ENCODE measurements at places on chromosomes 3 and 15. TPM values are rescaled to one million over a fixed set of nuclear protein-coding genes. Genes with fewer than 3 reads are reported as not detected.

GRCh38 chr15:39462691-39463090, 118.2 kb upstream of the THBS1 start:
- no peak for DNase-seq
- H3K36me3 ChIP-seq, result no peaks in the 10 kb centered on the region
- H3K4me3 ChIP-seq, result no peak overlapping the region
- no peaks in the 10 kb centered on the region for H3K27me3 ChIP-seq
- no peak overlapping the region for H3K27ac ChIP-seq

DNA sequence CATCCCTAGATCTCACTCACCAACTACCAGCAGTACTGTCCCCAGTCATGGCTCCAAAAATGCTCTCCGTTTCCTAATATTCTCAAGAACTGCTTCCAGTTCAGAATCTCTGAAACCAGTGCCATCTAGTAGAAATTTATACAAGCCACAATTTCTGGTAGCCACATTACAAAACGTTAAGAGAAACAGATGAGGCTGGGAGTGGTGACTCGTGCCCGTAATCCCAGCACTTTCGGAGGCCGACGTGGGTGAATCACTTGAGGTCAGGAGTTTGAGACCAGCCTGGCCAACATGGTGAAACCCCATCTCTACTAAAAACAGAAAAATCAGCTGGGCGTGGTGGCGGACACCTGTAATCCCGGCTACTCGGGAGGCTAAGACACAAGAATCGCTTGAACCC, 78.4 kb upstream of the RAD18 start:
- no peak for DNase-seq
- H3K27ac ChIP-seq, result no peak overlapping the region
- peaks cover 19% of the 10 kb centered on the region for H3K4me1 ChIP-seq
- no peaks in the 10 kb centered on the region for H3K27me3 ChIP-seq

DNA sequence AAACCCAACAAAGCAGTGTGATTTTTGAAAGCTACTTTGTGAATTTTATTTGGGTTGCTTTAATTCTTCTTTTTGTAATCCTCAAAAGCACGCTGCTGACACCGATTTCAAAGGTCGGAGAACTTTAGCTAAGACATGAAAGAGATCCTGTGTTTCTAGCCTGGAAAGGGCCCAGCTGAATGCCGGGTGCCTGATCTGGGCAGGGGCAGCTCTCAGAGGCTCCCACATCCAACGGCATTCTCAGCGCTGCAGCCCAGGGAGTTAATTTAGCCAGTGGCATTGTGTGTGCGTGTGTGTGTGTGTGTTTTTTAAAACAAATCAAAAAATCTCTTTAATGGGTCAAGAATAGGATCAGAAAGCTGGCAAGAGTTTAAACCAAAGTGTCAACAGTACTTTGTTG, 6.6 kb downstream of the RBP1 start:
- H3K27ac ChIP-seq, result no peak overlapping the region
- peaks cover 45% of the 10 kb centered on the region for H3K4me1 ChIP-seq
- peak; percentile 25 for DNase-seq
- H3K4me3 ChIP-seq, result no peak overlapping the region
- peaks cover 3% of the 10 kb centered on the region for H3K36me3 ChIP-seq

DNA sequence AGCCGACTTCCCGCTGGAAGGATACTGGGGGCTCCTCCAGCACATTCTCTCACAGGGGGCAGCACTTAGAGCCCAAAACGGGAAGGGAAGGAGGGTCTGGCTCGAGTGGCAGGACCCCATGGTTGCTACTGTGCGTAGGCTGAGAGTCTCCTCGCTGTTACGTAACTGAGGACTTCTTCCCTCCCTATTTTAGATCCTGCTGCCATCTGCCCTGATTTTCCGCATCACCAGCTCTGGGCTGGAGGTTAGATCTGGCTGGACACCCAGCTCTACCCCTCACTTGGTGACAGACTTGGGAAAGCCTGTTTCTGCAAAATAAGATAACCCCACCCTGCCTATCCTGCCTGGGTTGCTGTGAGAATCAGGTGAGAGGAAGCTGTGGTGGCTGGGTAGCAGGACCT, 47.7 kb downstream of the BDH1 start:
- peaks cover 2% of the 10 kb centered on the region for H3K36me3 ChIP-seq
- no peak overlapping the region for H3K4me3 ChIP-seq
- H3K4me1 ChIP-seq, result peaks cover 42% of the 10 kb centered on the region

Gene MUC20
- polyA plus RNA-seq, result 5.1 TPM

- no peaks in the 10 kb centered on the region for H3K36me3 ChIP-seq
- DNase-seq, result peak; percentile 74
- H3K27me3 ChIP-seq, result no peaks in the 10 kb centered on the region
- H3K4me1 ChIP-seq, result peaks cover 6% of the 10 kb centered on the region
- no peak overlapping the region for H3K27ac ChIP-seq
- H3K4me3 ChIP-seq, result no peak overlapping the region
Observed at GRCh38 chr3:100033903-100034471, 80.3 kb downstream of the FILIP1L start.

All from muscle of leg (tissue), 16 donors.